ENCODE measurements at places on chromosomes 3 and 15. TPM values are rescaled to one million over a fixed set of nuclear protein-coding genes. Genes with fewer than 3 reads are reported as not detected.

GRCh38 chr15:58312031-58312430 is 119.8 kb upstream of the LIPC start:
- no peak for DNase-seq

GRCh38 chr3:63441262-63441661 is 163.2 kb downstream of the SYNPR start:
- no peak for DNase-seq

DNA sequence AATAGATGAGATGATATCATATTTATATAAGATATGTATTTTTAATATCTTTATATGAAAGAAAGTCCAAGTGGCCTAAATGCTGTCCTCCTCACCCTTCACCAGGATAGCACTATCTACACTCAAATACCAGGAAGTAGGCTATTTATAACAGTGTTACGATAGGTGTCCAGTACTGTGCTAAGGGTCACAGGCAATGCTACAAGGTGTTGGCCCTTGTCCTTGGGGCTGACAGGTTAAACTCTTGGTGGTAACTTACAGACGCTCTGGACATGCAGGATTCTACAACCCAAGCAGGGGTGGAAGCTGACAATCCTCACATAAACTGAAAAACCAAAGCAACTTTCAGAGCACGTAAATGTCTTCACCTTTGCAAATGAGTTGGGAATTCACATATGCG is 22.3 kb downstream of the NCEH1 start:
- DNase-seq, result no peak

DNA sequence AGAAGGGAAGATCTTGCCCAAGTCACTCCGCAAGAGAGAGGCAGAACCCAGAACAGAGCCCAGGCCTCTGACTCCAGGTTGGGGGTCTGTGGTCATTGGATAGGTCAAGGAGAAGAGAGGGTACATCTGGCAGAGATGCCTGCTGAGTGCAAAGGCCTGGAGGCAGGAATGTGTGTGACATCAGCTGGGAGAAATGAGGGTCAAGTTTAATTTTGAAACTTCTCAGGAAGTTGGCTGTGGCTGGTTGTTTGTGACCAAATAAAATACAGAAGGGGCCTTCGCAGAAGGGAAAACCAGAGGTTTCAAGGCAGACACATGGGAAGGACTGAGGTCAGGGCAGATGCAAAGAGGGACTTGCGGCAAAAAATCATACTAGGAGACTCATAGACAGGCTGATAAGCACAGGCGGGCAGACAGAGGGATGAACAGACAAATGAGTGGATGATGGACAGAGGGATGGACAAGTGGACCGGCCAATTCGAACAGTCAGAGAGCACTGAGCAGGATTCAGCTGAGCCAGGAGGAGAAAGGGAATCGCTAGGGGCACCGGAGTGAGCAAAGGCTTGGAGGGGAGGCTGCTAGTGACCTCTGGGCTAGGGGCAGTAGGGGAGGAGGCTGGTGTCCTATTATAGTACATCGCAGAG is 28.8 kb upstream of the CACNA2D2 start:
- DNase-seq, result no peak

GRCh38 chr15:73965758-73966113 is 26.4 kb downstream of the STOML1 start:
- peak; percentile 61 for DNase-seq

- DNase-seq, result no peak
Measured at GRCh38 chr3:176932433-176932832, 264.8 kb downstream of the TBL1XR1 start.

RPL39L gene
- total RNA-seq, result 23.4 TPM

DNA sequence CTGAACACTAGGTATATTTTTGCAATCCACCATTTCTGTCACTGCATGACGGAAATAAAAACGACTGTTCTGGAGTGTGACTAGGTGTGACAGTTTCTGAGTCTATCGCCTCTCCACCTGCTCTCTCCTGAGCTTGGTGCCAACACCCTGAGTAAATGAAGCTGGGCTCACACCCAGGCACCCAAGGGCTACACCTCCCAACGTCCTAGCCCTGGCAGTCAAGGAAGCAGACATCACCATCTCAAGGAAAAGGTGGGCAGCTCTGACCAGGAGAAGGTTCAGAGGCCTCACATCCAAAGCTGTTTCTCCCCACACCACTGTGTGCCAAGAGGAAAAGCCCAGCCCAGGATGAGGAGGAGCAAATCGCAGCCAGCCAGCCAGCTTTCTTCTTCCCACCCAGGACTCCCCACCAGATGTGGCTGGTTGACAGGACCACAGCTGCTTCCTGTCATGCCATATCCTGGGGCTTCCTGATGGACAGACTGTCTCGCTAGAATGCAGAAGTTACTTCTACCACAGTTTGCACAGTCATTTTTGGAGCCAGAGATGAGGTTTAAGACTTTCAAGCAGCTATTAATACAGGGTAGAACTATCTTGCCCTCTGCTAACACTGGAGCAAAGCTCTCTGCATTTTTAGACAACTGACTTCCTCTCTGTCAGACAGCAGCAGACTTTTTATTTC is 3.3 kb downstream of the SCAMP2 start:
- DNase-seq, result no peak

IL16 gene
- 0.79 TPM for total RNA-seq

PDCD7 gene
- total RNA-seq, result 10.0 TPM

TMEM89 gene
- total RNA-seq, result not detected

OXTR gene
- total RNA-seq, result 0.53 TPM

DNA sequence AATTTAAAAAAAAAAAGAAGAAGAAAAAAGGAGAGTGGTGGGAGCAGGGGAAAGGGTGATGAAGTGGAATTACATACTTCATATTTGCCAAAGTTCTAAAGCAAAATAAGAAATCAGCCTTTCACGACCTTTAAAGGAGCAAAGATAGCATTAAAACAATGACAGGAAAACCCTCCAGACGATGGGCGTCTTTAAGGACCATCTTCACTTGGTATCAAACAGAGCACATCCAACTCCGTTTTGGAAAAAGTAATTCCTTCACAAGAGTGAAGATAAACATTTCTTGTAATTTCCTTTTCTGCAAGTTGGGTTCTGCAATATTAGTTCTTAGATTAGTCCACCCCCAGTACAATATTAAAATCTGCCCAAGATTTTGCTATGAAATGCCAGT is 32.8 kb downstream of the FRMD4B start:
- DNase-seq, result no peak

DNA sequence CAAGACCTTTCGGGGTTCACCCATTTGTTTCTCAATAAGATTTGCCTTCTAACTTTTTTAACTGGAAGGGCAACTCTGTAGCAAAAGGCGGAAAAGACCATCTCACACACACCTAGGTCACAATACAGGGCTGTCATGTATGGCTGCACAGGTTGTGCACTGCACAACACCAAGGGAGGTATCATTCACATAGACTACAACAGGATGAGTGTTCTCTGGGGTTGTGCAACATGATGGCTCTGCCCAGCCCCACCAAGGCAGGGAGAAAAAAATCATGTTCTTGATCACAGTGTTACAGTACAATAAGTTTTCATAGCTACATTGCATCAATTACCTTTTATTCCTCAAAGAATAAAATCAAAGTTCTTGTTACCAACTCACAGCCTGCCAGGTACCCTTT is 52.8 kb downstream of the ANXA2 start:
- DNase-seq, result peak; percentile 53

DNA sequence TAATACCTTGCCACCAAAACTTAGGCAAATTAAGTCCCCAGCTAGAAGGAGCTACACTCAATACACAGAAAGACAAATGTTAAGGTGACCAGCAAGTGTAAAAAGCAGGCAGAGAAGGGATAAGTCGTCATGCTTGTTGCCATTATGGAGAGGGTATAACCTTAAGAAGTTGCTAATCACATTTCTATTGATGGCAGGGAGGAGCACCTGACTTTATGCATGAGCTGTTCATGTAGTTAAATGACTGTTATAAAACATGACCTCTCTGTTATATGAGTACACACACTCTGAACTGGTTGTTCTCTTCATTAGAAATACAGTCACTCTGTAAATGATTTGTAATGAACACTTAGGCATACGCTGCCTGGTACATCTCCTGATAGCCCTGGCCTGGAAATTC is 6.6 kb upstream of the CCNL1 start:
- no peak for DNase-seq

STXBP5L gene
- total RNA-seq, result not detected

GRCh38 chr15:92650256-92650655 is 5.3 kb downstream of the FAM174B start:
- DNase-seq, result no peak

GRCh38 chr15:65914981-65915925 is 46.0 kb downstream of the RAB11A start:
- no peak for DNase-seq

DNA sequence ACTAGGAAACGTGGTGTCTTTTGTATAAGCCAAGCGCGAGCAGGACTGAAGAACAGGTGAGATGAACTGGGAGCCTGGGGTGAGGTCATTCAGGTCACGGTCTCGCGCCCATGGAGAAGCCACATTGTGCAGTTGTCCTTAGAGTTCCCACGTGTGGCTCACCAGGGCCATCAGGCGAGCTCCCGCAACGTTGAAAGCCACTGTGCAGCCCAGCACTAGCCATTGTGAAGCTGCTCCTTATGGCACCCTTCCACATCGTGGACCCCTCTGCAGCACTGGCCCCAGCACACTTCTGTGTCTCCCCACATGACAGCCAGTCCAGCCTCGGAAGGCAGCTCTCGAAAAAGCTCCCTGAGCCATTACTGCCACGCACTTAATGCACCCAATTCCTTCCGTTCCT is 7.6 kb upstream of the APBA2 start:
- DNase-seq, result no peak

EFCC1 gene
- not detected for total RNA-seq

GRCh38 chr3:68787106-68787626 is 145.2 kb downstream of the TAFA4 start:
- DNase-seq, result no peak

- DNase-seq, result peak; percentile 97
Measured at GRCh38 chr3:134201201-134202130, 49.2 kb downstream of the RYK start.

GRCh38 chr3:149850787-149851584 is 38.0 kb downstream of the RNF13 start:
- no peak for DNase-seq

- DNase-seq, result no peak
Measured at GRCh38 chr3:14151471-14152083, 26.7 kb downstream of the TMEM43 start.
